ENCODE measurements at places on chromosomes 16 and 17.

DNA sequence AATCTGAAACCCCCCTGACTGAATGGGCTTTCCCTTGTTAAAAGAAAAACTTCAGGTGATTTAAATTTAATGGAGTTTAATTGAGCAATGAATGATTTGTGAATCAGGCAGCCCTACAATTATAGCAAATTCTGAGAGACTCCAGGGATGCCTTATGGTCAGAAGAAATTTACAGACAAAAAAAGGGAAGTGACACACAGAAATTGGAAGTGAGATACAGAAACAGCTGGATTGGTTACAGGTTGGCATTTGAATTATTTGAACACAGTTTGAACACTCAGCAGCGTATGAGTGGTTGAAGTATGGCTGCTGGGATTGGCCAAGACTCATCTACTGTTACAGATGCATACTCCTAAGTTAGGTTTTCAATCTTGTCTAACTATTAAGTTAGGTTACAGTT lies 19.0 kb upstream of the CPHXL start:
- DNase-seq = no peak

DNA sequence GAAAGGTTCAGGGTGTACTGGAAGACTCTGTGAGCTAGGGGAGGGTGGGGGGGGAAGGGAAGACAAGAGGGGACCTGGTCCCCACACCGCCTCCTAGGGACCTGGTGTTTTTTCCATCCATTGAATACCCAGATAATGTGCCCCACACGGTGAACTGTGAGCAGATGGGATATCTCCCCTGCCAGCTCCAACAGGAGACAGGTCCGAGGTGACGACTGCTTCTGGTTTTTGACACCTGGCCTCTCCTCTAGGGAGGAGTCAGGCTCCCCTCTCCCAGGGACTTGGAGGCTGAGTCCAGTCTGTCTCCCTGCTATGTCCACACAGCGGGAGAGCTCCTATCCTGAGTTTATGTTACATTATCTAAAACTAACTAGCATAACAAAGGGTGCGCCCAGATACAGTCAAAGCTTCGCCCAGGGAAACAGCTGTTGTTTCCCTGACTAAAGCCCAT lies 1.8 kb downstream of the MARVELD3 start:
- no peak for DNase-seq

DNA sequence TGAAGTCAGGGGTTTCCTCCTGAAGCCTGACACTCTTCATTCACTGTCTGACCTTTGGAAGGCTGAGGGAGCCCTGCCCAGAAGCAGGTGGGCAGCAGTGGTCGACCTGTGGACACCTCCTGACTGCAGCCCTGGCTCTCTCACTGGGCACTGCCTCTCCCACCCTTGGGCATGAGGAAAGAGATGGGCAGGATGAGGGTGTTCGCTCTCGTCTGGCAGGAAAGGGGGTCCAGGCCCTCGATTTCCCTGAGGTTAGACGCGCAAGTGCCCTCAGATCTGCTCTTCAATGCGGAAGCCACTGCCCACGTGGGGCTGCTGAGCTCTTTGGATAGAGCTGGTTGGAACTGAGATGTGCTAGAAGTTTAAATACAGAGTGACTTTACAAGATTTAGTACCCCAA lies 171.9 kb downstream of the AHSP start:
- no peak for DNase-seq

DNA sequence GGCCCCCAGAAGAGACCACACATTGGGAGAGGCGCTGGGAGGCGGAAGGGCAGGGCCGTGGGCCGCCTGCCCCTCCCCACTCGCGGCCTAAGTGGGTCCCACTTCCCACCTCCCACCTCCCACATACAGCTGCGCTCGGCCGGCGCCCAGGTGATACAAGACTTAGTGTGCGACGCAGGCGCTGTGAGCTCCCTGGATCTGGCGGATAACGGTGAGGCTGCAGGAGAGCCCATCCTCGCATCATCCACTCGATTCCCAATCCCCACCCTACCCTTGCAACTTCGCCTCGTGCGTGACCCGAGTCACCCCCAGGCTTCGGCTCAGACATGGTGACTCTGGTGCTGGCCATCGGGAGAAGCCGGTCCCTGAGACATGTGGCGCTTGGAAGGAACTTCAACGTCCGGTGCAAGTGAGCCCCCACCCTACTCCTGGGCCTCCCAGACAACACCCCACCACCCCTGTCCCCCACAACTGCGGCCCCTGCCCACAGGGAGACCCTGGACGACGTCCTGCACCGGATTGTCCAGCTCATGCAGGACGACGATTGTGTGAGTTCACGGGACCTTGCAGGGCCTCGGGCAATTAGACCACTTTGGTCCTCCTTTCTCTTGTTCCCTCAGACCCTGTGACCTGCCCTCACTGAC lies 3.9 kb downstream of the CARMIL2 start:
- DNase-seq = no peak

GRCh38 chr16:57899771-57900661 lies 70.9 kb downstream of the CNGB1 start:
- DNase-seq = peak; percentile 16

DNA sequence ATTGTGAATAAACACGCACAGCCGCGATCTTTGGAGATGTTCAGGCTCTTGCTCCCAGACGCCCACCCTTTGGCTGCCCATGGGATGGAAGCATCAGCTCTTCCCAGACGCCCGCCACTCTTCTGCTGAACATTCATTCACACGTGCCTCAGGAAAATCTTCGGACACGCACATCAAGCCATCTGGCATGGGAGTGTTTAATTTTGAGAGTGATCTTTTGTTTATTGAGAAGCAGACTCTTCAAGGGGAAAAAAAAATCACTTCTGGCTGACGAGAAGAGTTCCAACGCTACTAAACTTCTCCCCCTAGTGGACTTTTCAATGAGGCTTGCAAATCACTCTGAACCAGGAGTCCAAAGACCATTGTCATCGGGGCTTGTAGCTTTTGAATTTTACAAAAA lies 62.0 kb upstream of the NUDT7 start:
- no peak for DNase-seq

DNA sequence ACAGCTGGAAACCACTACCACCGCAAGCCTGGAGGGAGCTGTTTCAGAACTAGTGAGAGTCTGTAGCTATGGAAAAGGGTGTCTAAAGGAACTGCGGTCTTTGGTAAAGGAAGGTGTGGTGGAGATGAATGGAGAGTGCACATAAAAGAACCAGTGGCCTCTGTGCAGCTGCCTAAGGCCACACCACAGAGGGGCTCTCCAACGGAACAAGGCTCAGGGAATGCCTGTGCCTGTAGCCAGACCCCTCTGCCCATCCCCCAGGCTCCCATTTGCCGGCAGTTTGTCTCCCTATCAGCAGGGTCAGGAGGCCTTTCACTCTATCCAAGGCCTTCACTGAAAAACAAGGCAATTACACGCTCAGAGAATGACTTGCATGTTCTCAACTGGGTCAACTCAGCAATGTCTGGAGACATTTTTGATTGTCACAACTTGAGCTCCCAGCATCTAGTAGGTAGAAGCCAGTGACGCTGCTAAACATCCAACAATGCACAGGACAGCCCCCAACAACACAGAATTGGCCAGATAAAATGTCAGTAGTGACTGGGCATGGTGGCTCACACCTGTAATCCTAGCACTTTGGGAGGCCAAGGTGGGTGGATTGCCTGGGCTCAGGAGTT lies 3.3 kb upstream of the FDXR start:
- no peak for DNase-seq

- DNase-seq = no peak
Measured at GRCh38 chr16:88982286-88983084, 5.5 kb upstream of the CBFA2T3 start.

- DNase-seq = no peak
Measured at GRCh38 chr16:70740914-70741782, 55.3 kb upstream of the MTSS2 start.

DNA sequence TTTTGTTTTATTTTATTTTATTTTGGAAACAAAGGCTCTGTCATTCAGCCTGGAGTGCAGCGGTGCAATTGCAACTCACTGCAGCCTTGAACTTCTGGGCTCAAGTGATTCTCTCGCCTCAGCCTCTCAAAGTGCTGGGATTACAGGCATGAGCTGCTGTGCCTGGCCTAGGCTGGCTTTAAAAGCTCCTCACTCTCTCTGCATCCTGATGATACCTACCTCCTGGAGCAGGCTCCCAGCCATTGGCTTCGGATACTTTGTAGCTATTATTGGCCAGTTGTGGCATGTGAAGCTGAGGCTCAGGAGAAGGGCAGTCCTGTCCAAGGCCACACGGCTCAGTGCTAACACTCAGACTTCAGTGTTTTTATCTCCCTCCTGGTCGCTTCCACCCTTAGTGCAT lies 158.0 kb downstream of the SEC14L1 start:
- no peak for DNase-seq
